Right cardiac atrium (tissue), 5 donors: ENCODE measurements at places on chromosomes 2 and 18. TPM values are rescaled to one million over a fixed set of nuclear protein-coding genes. Genes with fewer than 3 reads are reported as not detected.

Gene CNPPD1
- total RNA-seq = 45.1 TPM

Gene HOXD4
- not detected for total RNA-seq

Gene SERPINB5
- total RNA-seq = not detected

Gene POTEC
- total RNA-seq = not detected

Gene TNS1
- 513 TPM for total RNA-seq

DNA sequence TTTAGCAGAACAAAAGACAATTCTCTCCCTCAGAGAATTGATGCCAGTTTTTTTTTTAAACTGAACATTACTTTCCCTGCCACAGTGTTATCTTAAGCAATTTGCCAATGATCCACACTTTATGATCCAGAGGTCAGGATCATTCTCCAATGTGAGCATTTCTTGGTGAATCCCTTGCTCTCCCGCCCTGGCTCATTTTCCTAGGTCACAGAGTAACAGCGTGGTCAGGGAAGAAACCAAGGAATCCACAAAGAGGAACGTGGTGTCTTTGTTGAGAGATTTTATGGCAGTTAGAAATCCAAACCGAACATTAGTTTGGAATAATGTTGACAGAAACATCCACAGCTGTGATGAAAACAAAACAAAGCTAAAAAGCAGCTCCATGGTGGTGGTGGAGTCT is 250.3 kb downstream of the TTC32 start:
- DNase-seq = no peak

- no peak for DNase-seq
These were observed 112.6 kb downstream of the GAREM1 start for GRCh38 chr18:32358075-32358474.

- DNase-seq = no peak
These were observed 74.0 kb downstream of the UNC80 start for GRCh38 chr2:209845666-209846065.

GRCh38 chr18:39523281-39523680 is 1957.7 kb upstream of the CELF4 start:
- no peak for DNase-seq

DNA sequence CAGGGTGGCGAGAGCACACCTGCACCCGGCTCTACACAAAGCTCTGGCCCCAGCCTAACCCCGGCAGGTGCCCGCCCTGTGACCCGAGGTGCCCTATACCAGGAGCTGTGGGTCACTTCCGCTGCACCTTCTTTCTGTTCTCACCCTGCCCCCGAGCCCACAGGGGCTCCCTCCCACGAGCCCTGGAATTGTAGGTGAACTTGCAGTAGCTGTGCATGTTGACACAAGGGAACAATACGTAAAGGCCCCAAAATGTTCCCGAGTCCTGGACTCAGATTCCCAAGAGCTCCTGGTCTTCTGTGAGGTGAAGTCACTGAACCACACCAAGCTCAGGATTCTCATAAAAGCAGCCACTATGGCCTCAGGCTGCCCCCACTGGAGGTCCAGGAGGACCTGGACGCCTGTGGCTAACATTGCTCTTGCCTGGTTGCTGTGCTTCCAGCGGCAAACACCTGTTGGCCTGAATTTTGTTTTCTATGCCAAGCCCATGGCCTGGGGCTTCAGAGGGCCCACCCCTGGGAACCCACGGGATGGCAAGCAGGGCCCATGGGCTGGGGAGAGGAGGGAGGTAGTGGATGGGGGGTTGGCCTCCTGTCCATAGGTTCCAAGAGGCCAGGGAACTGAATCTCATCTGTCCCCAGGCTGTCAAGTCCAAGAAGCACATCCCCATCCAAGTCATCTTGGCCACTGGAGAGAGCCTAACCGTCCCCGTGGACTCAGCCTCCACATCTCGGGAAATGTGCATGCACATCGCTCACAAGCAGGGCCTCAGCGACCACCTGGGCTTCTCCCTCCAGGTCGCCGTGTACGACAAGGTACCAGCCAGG is 23.2 kb upstream of the GPR17 start:
- DNase-seq = no peak

- no peak for DNase-seq
These were observed 34.4 kb upstream of the ROCK1 start for GRCh38 chr18:21146016-21146415.

GRCh38 chr2:216877085-216877484 is 17.2 kb upstream of the TNP1 start:
- DNase-seq = no peak

- no peak for DNase-seq
These were observed 3.3 kb downstream of the PTGR3 start for GRCh38 chr18:75205514-75206132.
